ENCODE measurements at places on chromosomes 6 and 20.

GRCh38 chr6:44228836-44229235 is 5.4 kb downstream of the SLC29A1 start:
- no peak for DNase-seq

DNA sequence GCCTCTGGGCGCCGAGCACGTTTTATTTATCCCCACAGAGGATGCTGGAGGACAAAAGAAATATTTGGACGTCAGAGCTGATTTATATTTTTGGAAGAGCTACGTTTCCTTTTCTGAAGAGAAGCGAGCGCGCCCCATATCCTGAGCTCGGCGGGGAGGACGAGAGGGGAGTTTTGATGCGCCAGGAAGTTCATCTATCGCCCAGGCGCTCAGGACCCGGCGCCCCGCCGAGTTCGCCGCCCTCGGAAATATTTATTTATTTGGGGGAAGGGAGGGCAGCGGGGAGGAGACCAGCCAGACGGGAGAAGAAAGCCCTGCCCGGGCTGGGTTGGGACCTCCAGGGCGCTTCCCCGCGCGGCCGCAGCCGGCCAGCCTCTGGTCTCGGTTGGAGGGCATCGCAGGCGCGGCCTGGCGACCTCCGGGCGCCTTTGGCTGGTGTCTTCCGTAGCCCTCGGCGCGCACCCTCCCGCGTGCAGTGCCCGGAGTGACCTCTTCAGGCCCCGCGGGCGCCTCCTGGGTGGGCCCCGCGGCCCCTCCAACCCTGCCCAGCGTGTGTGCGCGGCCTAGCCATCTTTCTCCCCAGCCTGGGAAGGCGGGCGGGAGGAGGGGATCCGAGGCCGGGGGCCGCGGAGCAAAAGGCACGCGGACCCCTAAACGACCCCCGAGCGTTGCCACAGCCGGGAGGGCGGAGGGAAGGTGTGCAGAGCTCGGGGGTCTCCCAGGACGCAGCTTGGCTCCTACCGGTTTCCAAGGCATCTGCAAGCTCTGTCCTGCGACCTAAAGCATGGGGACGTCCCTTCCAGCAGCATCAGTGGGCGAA is 5.4 kb upstream of the FOXF2 start:
- DNase-seq: no peak

GRCh38 chr20:14223806-14224205 is 113.6 kb downstream of the FLRT3 start:
- DNase-seq: no peak

GRCh38 chr20:38722683-38723016 is 1.6 kb upstream of the SLC32A1 start:
- no peak for DNase-seq

DNA sequence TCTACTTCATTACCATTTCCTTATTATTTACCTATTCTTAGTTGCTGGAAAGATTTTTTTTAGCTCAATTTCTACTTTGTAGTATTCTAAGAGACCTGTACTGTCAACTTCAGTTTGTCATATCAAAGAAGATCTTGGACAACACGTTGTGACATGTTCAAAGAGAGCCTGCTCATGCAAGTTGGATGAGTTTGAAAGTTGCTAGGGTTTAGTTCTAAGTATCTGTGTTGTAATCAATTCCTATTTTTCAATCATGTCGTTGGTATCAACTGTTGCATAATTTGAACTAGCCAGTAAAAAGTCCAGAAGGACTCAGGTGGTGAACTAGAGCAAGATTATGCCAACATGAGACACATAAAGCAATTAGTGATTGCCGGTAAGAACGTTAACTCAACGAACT is 30.2 kb downstream of the PKIB start:
- no peak for DNase-seq

GRCh38 chr6:136284909-136285308 is 4.7 kb downstream of the BCLAF1 start:
- DNase-seq: no peak

DNA sequence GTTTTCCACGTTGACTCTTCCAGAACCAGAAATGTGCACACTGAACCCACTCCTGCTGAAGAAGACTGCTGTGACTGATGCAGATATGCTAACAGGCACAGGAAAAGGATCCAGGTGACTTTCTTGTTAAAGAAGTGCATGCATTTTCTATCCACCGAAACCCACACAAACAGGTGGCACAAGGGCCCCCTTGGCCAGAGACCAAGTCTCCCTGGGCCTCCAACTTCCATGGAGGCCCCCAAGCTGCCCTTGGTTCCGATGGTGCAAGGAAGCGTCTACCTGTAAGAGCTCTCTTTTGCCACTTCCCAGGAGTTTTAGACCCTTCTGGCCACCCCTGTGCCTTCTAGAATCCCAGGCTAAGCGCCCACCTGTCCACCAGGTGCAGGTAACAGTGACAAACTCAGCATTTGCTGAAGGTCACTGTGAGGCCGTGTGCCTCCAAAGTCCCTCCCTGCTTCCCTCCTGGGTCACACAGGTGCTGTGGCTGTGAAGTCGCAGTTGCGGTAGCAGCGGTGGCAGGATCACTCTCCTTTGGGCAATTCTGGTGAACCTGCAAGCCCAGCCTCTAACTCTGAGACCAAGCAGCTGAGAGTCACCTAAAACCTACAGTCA is 134.8 kb downstream of the PXDC1 start:
- no peak for DNase-seq

- no peak for DNase-seq
Measured at GRCh38 chr20:8265588-8265987, 133.5 kb downstream of the PLCB1 start.

DNA sequence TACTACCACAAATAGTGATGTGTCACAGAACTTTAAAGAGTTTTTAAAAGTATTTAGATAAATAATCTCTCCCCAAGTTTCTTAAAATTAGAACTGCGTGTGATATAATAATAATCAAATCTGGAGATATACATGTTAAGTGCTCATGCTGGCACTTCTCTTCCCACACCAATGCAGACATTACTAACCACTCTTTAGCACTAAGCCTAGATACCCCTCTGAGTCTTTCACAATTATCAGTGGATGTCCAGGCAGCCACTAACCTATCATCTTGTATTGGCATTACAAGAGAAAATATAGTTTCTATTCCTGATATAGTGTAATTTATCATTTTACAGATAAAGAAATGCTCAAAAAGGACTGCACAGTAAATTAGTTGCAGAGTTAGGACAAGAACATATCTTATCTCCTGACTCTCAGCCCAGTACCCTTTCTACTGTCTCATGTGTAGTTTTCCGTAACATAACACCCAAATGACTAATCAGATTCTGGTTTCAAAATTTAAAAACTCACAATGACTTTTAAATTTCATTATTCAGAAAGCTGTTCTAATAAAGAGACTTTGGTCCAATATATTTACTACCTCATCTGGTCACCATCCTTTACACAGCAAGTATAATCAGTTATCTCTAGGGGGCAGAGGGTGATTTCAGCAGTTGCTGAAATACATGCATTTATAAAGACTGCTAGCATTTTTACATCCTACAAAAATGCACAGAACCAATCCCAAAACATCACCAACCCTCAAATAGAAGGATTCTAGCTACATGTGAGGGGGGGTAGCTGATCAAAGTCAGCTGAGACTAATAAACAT is 215.5 kb upstream of the MCHR2 start:
- DNase-seq: no peak

GRCh38 chr20:36808317-36809257 is 35.0 kb upstream of the DSN1 start:
- DNase-seq: peak; percentile 30

GRCh38 chr6:137832110-137832509 is 34.9 kb upstream of the TNFAIP3 start:
- DNase-seq: no peak

DNA sequence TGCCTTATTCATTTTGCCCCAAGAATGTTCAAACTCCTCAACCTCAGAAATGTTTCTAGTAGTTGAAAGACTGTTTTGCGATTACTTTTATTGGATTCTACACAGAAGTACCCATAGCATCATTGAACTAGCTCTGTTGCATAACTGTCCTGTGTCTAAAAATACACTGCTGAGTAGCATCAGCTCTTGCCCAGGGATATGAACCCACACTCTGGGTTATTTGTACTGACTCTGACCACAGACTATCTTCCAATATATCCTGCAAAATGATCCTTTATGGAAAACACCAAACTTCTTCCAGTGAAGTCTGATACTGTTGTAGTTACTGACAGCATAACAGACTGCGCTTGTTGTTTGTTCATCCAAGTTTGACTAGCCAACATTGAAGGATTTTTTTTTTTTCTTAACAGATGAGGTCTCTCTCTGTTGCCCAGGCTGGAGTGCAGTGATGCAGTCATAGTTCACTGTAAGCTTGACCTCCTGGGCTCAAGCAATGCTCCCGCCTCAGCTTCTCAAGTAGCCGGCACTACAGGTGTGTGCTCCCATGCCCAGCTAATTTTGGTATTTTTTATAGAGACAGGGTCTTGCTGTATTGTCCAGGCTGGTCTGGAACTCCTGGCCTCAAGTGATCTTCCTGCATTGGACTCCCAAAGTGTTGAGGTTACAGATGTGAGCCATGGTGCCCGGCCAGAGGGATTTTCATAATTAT is 49.9 kb downstream of the TULP4 start:
- DNase-seq: no peak

- no peak for DNase-seq
Measured at GRCh38 chr6:53691667-53692133, 26.1 kb upstream of the KLHL31 start.

GRCh38 chr6:84763886-84764331 is 489 bp downstream of the TBX18 start:
- no peak for DNase-seq

DNA sequence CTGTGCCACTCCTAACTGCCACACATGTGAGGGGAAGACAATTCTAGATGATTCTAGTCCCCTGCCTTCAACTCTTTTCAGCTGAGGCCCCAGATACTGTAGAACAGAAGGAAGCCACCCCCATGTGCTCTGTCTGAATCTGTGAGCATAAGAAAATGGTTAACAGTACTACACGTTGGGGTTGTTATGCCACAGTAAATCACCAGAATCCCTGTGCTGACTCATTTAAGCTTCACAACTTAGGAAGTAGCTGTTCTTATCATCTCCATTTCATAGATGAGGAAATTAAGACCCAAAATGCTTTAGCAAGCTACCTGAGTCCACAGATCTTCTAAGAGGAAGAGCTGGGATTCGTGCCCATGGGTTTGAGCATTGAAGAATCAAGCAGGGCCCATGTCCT is 27.4 kb upstream of the SCRT2 start:
- DNase-seq: no peak
